ENCODE measurements at places on chromosomes 12 and 14.
A peak's percentile ranks its signal among the peaks of the same experiment; 100 is the strongest.

DNA sequence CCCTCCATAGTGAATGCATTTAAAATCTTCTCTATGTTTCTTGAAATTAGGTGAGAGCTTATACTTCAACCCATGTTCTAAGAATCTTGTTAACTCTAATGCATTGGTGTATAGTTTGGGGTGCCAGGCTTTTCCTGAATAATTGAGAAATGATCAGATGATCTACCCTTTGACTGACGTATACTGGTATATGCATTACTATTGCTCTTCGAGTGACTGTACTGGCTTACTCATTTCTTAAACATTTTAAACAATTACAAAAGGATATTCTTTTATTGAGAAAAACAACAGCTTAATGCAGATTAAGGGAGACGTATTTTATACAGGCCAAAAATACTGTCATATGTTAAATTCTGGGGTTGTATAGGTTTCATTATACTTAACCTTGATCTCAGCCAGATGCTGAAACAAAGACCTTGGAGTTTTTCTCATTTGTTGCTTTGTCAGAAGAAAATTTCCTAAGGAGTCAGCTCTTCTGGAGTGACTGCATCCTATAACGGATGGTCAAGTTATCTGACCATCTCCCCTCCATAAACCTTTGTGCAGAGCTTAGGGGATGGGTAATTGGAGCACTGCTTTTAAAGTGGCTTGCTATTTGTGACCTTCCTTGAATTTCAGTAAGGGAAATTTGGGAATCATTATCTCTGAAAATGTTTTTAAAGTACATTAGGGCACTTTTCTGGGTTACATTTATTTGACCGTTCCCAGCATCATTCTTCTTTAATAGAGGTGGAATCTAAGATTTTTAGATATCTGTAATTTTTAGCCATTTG, 507.6 kb downstream of the PCNX1 start:
- no peak for DNase-seq

- DNase-seq: no peak
These were observed 12.0 kb downstream of the FBXO21 start for GRCh38 chr12:117178301-117178700.

DNA sequence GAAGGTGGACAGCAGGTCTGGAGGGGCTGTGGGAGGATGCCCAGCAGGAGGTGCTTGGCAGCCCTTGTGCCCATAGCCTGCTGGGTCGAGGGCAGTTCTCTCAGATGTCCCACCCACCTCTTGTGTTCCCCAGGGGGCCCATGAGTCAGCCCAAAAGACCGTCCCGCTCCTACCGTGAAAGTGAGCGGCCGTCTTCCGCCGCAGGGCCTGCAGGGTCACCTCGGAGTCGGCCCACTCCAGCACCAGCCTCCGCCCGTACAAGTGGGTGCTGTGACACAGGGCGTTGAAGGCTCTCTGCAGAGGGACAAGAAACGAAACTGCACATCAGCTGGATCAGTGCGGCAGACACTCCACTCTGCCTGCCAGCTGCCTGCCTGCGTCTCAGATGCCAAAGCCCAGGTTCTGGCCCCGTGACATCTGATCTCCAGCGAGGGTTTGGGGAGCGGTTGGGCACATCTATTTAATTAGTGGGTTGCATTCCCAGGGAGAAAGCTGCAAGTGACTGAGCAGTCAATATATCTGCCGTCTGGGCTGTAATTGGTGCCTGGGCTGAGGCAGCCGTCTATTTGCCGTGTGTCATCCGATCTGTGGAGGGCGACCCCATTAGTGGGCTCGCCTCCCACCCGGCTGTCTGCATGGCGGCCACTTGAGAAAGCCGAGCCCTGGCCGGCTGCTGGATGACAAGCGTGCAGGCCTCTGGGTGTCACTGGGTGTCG, 121.5 kb downstream of the RBM19 start:
- DNase-seq: peak; percentile 26

GRCh38 chr14:68033336-68033932, 213.9 kb downstream of the RAD51B start:
- no peak for DNase-seq

- DNase-seq: no peak
These were observed 47.1 kb downstream of the GIT2 start for GRCh38 chr12:109949089-109949488.

GRCh38 chr14:69093631-69094421, 59.1 kb downstream of the DCAF5 start:
- no peak for DNase-seq

DNA sequence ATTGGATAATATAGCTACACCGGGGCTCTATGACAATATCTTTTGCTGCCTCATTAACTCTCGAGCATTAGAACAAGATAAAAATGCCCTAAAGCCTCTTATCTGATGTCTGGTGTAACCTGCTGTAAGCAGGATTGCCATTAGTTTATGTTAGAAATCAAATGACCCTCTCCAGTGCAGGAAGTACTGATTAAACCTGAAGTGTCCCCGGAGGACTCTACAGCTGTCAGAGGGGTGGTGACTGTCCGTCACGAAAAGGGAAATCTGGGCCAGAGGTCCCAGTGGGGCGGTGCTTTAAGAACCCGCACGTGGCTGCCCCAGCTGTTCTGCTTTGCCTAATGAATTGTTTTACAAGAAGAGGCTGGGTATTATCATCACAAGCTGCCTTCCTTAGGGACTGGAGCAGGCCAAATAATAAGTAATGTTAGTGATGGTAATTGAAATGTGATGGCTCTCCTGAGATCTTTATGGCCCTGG, 55.7 kb downstream of the LIN52 start:
- peak; percentile 50 for DNase-seq

- no peak for DNase-seq
These were observed 202.2 kb downstream of the EXOC5 start for GRCh38 chr14:57066463-57066862.

Measured in NB4 (cell line).